Endodermal cell (in vitro differentiated cells): ENCODE measurements at places on chromosomes 6 and 20.
A peak's percentile ranks its signal among the peaks of the same experiment; 100 is the strongest.

DNA sequence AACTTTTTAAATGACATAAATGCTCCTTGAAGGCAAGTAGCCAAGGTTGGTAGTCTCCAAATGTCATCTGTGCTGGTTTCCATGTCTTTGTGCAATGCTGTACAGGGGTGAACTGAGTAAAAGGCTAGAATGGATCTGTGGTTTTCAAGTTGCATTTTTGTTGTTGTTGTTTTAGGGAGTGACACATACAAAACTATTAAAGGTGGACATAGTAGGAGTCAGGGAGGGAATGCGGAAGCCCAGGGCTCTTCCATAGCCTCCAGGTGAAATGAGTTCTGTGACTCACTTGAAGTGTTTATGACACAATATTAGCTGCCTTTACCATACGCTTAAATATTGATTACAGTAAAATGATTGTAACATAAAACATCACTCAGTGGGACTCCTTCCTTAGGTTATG lies 22.5 kb upstream of the QKI start:
- no peak for DNase-seq

- DNase-seq = peak; percentile 66
These were observed 42.3 kb upstream of the NR2E1 start for GRCh38 chr6:108123481-108123929.

GRCh38 chr6:2734488-2735166 lies 16.1 kb downstream of the MYLK4 start:
- DNase-seq = peak; percentile 87

DNA sequence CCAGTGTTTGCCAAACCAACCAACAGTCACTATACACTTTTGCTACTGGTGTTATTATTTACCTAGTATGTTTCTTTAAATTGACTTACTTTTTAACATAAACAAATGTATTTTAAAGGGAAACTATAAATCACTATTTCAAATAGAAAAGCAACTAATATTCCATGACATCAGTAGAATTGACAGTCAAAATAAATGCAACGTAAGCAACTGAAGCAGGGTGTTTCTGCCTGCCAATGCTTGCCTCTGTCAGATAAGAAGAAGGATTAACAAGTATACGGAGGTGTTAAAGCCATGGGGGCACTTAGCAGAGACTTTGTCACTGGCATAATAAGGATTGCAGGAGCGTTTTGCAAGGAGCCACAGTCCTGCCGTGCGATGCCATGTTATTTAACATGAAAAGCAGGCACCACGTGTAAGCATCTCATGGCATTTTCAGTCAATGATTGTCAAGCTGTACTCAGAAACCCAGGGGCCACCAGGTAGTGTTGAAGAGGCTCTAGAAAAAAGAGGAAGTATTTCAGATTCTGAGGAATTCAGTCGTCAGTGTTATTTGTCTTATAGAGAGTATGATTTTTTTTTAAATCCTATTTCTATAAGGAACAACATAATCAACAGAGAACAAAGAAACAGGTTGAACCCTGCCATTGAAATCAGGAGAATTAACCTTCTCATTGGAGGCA lies 131.7 kb downstream of the BFSP1 start:
- DNase-seq = no peak

DNA sequence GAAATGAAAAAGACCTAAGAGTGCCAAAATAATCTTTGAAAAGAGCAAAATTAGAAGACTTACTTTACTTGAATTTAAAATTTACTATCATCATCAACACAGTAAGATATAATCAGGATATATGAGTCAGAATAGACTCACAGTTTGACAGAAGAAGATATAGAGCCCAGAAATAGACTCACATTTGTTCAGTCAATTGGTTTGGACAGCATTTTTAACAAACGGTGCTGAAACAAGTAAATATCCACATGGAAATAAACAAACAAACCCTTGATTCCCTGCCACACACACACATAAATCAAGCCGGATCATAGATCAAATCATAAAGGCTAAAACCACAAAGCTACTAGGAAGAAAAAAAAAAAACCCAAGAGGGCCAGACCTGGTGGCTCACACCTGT lies 291.1 kb downstream of the ADGRG6 start:
- no peak for DNase-seq

DNA sequence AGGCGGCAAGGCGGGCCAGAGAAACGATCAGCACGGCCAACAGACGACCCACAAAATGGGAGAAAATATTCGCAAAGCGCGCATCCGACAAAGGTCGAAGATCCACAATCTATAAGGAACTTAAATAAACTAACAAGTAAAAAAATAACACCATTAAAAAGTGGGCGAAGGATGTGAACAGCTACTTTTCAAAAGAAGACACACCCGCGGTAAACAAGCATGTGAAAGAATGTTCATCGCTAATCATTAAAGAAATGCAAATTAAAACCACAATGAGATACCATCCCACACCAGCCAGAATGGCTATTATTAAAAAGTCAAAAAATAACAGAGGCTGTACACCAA lies 117.8 kb upstream of the SIRPA start:
- DNase-seq = no peak

DNA sequence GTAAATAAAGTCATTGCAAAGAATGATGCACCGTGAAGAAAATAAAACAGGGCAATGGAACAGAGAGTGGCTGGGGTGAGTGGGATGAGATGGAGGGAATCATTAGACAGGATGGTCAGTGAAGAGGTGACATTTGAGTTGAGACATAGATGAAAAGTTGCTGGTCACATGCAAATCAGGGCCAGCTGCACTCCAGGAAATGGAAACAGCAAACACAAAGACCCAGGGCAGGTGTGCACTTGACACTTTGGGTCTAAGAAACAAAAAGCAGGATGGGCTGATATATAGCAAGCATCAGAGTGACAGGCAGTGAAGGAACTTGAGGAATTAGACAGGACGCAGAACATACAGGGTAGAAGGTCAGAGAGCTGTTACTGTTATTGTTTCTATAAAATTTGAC lies 171.5 kb upstream of the RIPOR2 start:
- DNase-seq = no peak

GRCh38 chr6:24742216-24742738 lies 23.3 kb upstream of the C6orf62 start:
- no peak for DNase-seq

DNA sequence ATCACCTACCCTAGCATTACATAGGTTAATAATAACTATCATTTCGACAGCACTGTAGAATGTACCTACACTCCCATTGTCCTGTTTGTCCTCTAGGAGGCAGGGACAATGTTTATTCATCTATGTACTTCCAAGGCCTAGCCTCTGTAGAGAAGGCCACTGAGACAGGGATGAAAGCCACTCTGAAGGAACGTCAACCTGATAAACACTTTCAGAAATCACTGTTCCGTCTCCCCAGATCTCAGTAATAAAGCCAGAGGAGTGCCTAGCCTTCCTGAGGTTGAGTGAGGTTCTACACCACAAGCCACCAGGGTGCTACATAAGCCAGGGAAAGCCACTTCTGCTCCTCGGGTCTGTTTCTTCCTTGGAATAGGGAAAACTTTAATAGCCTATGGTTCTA lies 44.8 kb downstream of the POPDC3 start:
- peak; percentile 50 for DNase-seq

GRCh38 chr6:45617441-45617840 lies 239.7 kb upstream of the SUPT3H start:
- no peak for DNase-seq

DNA sequence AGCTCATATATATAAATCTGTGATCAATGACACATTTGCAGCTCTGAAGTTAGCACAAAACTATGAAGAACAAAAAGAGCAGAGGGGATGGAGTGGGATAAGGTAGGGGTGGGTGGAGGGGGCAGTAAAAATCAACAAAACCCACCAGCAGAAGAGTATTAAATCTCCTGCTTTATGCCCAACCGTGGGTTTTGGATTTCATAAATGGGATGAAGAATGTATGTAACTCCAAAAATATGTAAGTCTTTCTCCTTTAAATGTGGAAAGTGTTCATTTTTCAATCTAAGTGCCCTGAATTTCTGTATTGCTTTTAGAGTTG lies 480.3 kb upstream of the MARCKS start:
- no peak for DNase-seq

GRCh38 chr20:51725584-51726176 lies 42.5 kb downstream of the ATP9A start:
- DNase-seq = no peak

GRCh38 chr20:51339721-51340450 lies 202.6 kb downstream of the NFATC2 start:
- no peak for DNase-seq
